ENCODE measurements at places on chromosomes 16 and 17. TPM values are rescaled to one million over a fixed set of nuclear protein-coding genes. Genes with fewer than 3 reads are reported as not detected.

The EVPLL gene
- total RNA-seq = not detected

The ZNF747 gene
- 3.8 TPM for total RNA-seq

The CES3 gene
- 2.8 TPM for total RNA-seq

The FBXO39 gene
- not detected for total RNA-seq

DNA sequence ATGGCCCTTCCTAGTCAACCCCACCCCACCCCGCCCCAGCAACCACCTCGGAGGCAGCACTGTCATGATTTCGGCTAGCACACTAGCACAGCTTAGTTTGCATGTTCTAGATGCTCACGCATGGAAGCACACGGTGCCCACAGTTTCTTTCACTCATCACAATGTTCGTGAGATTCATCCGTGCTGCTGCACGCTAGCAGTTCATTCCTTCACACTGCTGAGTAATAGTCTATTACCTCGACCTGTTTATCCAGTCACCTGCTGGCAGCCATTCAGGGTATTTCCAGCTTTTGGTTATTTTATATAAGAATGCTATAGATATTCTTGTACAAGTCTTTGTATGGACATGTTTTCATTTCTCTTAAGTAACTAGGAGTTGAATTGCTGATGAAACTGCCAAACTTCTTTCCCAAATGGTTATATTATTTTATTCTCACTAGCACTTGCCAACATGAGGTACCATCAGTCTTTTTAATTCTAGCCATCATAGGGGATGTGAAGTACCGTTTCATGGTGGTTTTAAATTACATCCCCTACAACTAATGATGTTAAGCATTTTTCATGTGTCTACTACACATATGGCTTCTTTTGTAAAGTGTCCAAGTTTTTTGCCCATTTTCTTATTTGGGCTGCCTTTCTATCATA, 75.7 kb downstream of the CYTH1 start:
- no peak overlapping the region for H3K27ac ChIP-seq
- H3K4me1 ChIP-seq = no peaks in the 10 kb centered on the region
- DNase-seq = no peak
- H3K4me3 ChIP-seq = no peak overlapping the region

DNA sequence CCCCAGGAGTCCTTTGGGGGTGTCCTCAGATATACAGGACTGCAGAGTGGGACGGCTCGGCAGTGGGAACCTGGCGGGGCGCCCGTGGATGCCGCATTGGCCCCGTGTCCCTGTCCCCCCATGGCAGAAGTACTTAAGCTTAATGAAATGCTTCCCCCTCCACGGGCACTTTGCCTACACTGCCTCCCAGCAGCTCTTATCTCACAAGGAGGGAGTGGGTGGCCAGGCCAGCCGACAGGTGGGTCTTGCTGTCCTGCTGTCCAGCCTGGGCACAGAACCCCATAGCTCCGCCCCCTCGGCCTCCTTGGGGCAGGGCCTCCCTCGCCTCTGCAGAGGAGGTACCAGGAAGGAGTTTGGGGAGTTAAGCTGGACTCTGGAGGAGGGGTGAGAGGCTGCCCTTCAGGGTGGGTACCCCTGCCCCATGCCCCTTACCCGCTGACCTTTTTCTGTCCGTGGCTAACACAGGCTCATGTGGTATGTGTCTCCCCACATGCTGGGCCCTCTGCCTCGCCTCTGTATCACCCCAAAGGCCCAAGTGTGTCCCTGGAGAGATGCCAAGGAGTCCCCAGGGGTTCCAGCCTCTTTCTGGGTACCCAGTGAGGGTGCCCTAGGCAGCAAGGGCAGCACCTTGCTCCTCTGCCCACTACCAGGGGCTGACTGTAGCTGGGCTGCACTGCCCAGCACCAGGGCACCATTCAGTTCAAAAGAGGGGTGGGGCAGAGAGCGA, 8.7 kb downstream of the THRA start:
- H3K27me3 ChIP-seq = no peaks in the 10 kb centered on the region
- H3K4me1 ChIP-seq = peaks cover 50% of the 10 kb centered on the region
- H3K27ac ChIP-seq = peak overlapping the region; percentile 98
- peak overlapping the region; percentile 21 for H3K4me3 ChIP-seq
- DNase-seq = peak; percentile 76
- H3K36me3 ChIP-seq = no peaks in the 10 kb centered on the region

DNA sequence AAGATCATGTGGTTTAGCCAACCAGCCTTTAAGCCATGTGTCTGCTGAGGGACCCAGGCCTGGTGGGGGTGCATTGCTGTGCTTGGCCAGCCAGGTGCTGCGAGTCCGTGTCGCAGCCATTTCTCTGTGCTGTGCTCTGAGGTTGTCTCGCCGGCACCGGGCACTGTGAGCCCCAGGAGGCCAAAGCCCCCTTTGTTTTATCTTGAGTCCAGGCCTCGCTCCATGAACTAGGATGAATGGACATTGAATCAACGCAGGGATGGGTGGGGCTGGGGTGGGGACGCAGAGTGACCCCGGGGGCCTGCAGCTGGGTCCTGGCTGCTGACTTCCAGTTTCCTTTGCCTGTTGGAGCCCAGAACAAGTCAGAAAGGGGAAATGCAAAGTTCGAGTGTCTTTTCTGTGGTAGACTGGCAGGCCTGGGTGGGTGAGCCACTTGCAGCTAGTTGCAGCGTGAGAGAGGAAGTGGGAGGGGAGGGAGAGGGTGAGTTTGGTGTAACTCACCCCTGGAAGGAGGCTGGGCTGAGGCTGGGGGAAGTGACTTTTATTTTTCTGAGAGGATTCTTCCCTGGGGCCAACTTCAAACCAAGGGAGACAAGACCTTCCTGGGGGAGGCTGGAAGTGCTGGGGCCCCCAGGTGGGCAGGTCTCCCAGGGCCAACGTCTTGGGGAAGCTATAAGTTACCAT, 324.7 kb downstream of the SEC14L1 start:
- H3K4me3 ChIP-seq = no peak overlapping the region
- peaks cover 2% of the 10 kb centered on the region for H3K4me1 ChIP-seq
- H3K27me3 ChIP-seq = no peaks in the 10 kb centered on the region
- H3K27ac ChIP-seq = peak overlapping the region; percentile 52
- H3K36me3 ChIP-seq = no peaks in the 10 kb centered on the region
- DNase-seq = no peak

- H3K27me3 ChIP-seq = no peaks in the 10 kb centered on the region
- peak overlapping the region; percentile 93 for H3K27ac ChIP-seq
- DNase-seq = no peak
- H3K36me3 ChIP-seq = no peaks in the 10 kb centered on the region
- H3K4me1 ChIP-seq = peaks cover 16% of the 10 kb centered on the region
These were observed 589 bp downstream of the PEMT start for GRCh38 chr17:17590883-17591354.

GRCh38 chr17:1951920-1952319, 73.2 kb downstream of the RTN4RL1 start:
- H3K4me1 ChIP-seq = no peaks in the 10 kb centered on the region
- no peak overlapping the region for H3K27ac ChIP-seq
- no peaks in the 10 kb centered on the region for H3K36me3 ChIP-seq
- DNase-seq = no peak
- no peaks in the 10 kb centered on the region for H3K27me3 ChIP-seq
- H3K4me3 ChIP-seq = no peak overlapping the region

DNA sequence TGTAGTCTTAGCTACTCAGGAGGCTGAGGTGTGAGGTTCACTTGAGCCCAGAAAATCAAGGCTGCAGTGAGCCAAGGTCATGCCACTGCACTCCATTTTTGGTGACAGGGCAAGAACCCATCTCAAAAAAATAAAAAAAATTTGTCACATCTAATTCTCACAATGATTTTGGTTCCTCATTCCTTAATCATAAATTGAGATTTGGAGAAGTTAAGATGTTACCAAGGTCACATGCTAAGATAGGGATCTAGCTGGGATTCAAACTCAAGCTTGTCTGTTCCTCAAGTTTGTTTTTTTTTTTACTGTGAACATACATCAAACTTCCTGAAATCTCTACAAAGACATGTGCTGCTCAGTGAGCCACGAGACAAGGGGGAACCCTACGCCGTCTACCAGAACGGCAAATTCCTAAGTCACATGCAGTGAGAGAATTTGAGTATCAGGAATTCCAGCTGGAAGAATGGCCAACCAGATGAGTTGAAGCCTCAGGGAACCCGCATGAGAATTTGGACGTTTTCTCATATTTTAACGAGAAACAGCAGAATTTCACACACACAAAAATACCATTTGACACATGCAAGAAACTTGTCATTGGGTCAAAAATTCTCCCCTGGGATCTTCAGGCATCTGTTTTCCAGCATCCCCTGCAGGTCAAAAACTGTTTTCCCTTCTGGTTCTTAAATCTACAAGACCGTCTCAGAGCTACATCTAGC, 414.1 kb upstream of the GOT2 start:
- no peak for DNase-seq
- no peaks in the 10 kb centered on the region for H3K4me1 ChIP-seq
- H3K36me3 ChIP-seq = no peaks in the 10 kb centered on the region
- no peak overlapping the region for H3K27ac ChIP-seq

- H3K27ac ChIP-seq = no peak overlapping the region
- DNase-seq = no peak
- H3K4me1 ChIP-seq = no peaks in the 10 kb centered on the region
- H3K27me3 ChIP-seq = no peaks in the 10 kb centered on the region
These were observed 366.9 kb downstream of the SLC39A11 start for GRCh38 chr17:72725433-72726068.
